Lower lobe of right lung (tissue), 2 donors: ENCODE measurements at places on chromosomes 6 and 20.

GRCh38 chr20:39019805-39020325, 57.7 kb downstream of the DHX35 start:
- no peaks in the 10 kb centered on the region for H3K27me3 ChIP-seq
- no peak for DNase-seq
- no peak overlapping the region for H3K27ac ChIP-seq
- no peak overlapping the region for H3K4me3 ChIP-seq
- peaks cover 85% of the 10 kb centered on the region for H3K36me3 ChIP-seq

GRCh38 chr6:126086560-126086959, 100.2 kb downstream of the TRMT11 start:
- no peaks in the 10 kb centered on the region for H3K36me3 ChIP-seq
- H3K4me3 ChIP-seq: no peak overlapping the region
- H3K27me3 ChIP-seq: no peaks in the 10 kb centered on the region
- no peak overlapping the region for H3K27ac ChIP-seq

DNA sequence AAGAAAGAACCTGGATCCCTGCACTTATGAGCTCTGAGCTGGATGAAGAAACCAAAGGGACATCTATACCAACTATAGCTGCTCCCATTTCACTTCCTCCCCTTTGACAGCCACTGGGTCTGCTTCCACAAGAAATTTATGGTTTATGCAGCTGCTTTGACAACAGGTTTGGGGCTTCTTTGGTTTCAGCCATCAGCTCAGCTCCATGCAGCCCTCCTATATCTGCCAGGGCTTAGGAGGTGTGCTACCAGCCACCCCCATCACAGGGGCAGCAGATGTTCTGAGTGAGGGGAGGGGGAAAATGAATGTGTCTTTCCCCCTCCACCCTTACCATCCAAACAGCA, 29.2 kb upstream of the PKHD1 start:
- DNase-seq: no peak
- no peak overlapping the region for H3K27ac ChIP-seq
- no peak overlapping the region for H3K4me3 ChIP-seq
- no peaks in the 10 kb centered on the region for H3K36me3 ChIP-seq

GRCh38 chr6:112651239-112651638, 304.1 kb downstream of the RFPL4B start:
- no peaks in the 10 kb centered on the region for H3K36me3 ChIP-seq
- DNase-seq: no peak
- H3K27me3 ChIP-seq: no peaks in the 10 kb centered on the region
- H3K27ac ChIP-seq: no peak overlapping the region

- no peak overlapping the region for H3K4me3 ChIP-seq
- no peak for DNase-seq
- no peaks in the 10 kb centered on the region for H3K27me3 ChIP-seq
- H3K4me1 ChIP-seq: no peaks in the 10 kb centered on the region
- no peaks in the 10 kb centered on the region for H3K36me3 ChIP-seq
Measured at GRCh38 chr6:153623496-153623895, 415.5 kb upstream of the OPRM1 start.

GRCh38 chr6:23692184-23692583, 433.8 kb upstream of the NRSN1 start:
- H3K27me3 ChIP-seq: no peaks in the 10 kb centered on the region
- no peak overlapping the region for H3K4me3 ChIP-seq

DNA sequence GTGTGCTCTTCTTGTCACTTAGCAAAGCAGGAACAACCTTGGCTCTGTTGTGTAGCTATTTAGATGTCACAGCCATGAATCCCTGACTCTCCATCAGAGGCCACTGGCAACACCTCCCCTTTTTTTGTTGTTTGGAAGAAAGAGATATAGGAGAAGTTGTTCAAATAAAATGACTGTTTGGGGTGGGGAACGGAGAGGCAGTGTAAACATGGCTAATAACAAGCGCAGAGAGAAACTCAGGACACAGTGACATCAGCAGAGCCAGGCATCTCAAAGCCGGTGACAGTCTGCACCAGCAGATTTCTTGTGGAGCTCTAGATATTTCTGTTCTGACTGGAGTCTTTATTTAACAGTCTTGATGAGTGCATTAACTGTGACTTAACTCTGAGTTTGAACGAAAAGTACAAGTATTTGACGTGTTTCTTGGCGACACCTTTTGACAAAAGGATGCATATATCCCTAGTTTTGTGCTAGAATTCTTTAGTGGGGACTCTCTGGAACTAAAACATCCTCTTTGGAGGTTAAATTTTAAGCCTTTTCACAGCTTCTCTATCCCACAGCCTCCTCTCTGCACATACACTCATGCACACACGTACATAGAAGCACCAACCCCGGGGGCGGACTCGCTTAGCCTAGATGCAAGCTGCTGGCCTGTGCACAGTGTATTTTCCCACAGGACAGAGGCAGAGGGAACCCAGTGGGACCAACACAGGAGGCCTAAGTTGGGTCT, 53.8 kb downstream of the ADAT2 start:
- DNase-seq: no peak
- H3K36me3 ChIP-seq: no peaks in the 10 kb centered on the region
- peak overlapping the region; percentile 74 for H3K27ac ChIP-seq
- no peaks in the 10 kb centered on the region for H3K27me3 ChIP-seq
- H3K4me1 ChIP-seq: peaks cover 17% of the 10 kb centered on the region

DNA sequence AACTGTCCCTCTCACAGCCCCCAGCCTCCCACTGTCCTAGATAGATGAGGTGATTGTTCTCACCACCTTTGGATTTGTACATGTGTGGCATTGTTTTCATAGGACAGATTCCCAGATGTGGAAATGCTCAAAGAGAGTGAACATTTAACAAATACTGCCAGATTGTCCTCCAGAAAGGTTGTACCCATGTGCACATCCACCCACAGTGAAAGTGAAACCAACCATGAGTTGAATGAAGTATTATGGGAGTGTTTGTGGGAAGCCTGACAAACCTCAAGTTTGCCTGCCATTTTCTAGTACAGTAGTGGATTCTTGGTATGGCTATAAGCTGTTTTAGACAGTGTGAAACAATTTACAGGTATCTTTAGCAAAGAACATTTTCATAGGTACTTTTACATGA, 42.7 kb downstream of the ANKRD6 start:
- H3K4me3 ChIP-seq: no peak overlapping the region
- H3K27ac ChIP-seq: no peak overlapping the region
- no peaks in the 10 kb centered on the region for H3K27me3 ChIP-seq
- no peaks in the 10 kb centered on the region for H3K36me3 ChIP-seq

GRCh38 chr6:122400121-122400450, 634 bp downstream of the HSF2 start:
- peaks cover 12% of the 10 kb centered on the region for H3K4me1 ChIP-seq
- H3K4me3 ChIP-seq: peak overlapping the region; percentile 99
- DNase-seq: no peak
- no peaks in the 10 kb centered on the region for H3K27me3 ChIP-seq
- no peaks in the 10 kb centered on the region for H3K36me3 ChIP-seq

DNA sequence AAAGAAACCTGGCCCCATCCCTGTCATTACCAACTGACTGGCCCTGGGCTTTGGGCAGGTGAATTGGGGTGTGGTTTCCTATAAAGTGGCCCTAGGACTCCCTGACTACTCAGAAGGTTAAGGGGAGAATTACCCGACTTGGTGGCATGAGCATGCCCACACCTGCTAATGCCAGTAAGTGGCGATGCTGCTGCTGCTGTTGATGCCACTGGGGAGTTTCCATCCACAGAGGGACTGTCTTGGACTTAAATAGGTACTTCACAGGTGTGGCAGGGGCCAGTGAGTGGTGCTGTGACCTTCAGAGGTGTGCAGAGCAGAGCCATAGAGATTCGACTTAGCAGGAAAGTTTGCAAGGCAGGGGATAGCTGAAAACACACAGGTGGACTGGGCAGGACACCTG, 32.6 kb upstream of the MDFI start:
- H3K27me3 ChIP-seq: no peaks in the 10 kb centered on the region
- H3K36me3 ChIP-seq: no peaks in the 10 kb centered on the region
- no peak overlapping the region for H3K27ac ChIP-seq
- DNase-seq: no peak

- H3K4me1 ChIP-seq: no peaks in the 10 kb centered on the region
- no peaks in the 10 kb centered on the region for H3K27me3 ChIP-seq
- H3K27ac ChIP-seq: no peak overlapping the region
- H3K4me3 ChIP-seq: no peak overlapping the region
Measured at GRCh38 chr6:110542311-110543024, 66.1 kb upstream of the SLC22A16 start.

- H3K36me3 ChIP-seq: no peaks in the 10 kb centered on the region
- DNase-seq: no peak
- peaks cover 79% of the 10 kb centered on the region for H3K4me1 ChIP-seq
- H3K27ac ChIP-seq: no peak overlapping the region
- H3K4me3 ChIP-seq: no peak overlapping the region
- no peaks in the 10 kb centered on the region for H3K27me3 ChIP-seq
Measured at GRCh38 chr20:49685809-49686208, 27.9 kb downstream of the B4GALT5 start.

DNA sequence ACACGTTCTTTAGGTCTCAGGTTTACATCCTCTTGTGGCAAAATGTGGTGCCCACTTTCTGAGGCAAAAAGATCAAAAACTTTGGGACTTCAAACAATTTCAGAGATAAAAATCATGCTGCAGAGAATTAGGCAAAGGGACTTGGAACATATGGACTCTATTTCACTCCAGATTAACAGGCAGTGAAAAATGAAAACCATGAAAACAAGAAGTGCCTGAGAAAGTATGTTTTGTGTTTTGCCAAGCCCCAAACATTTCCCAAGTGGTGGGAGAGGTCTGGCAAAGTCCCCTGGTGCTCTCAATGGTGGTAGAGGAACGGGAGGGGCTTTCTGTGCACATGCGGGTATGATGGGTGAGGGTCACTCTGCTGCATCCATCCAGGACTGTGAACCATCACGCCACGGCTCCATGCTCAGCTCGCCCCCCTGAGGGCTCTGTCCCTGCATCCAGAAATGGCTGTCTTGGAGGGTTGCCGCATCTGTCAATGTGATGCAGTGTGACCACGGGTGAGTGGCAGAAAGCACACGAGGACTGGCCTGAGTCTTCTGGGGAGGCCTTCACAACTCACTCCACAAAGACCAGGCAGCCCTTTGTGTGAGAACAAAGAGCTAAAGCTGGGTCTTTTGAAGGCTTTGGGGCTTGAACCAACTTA, 43.2 kb upstream of the TBC1D7 start:
- H3K36me3 ChIP-seq: no peaks in the 10 kb centered on the region
- no peak overlapping the region for H3K27ac ChIP-seq
- H3K27me3 ChIP-seq: no peaks in the 10 kb centered on the region
- H3K4me1 ChIP-seq: peaks cover 23% of the 10 kb centered on the region

GRCh38 chr20:22456109-22456508, 128.3 kb downstream of the FOXA2 start:
- no peak overlapping the region for H3K27ac ChIP-seq
- H3K27me3 ChIP-seq: no peaks in the 10 kb centered on the region
- DNase-seq: no peak
- H3K4me1 ChIP-seq: no peaks in the 10 kb centered on the region
- H3K4me3 ChIP-seq: no peak overlapping the region
- no peaks in the 10 kb centered on the region for H3K36me3 ChIP-seq

GRCh38 chr6:142945446-142946180, 637 bp upstream of the HIVEP2 start:
- peak overlapping the region; percentile 99 for H3K27ac ChIP-seq
- H3K27me3 ChIP-seq: no peaks in the 10 kb centered on the region
- no peaks in the 10 kb centered on the region for H3K36me3 ChIP-seq

GRCh38 chr6:87742106-87742505, 40.1 kb upstream of the AKIRIN2 start:
- no peaks in the 10 kb centered on the region for H3K4me1 ChIP-seq
- no peak for DNase-seq
- no peak overlapping the region for H3K27ac ChIP-seq

GRCh38 chr20:53201588-53201987, 229.4 kb downstream of the TSHZ2 start:
- no peaks in the 10 kb centered on the region for H3K36me3 ChIP-seq
- H3K4me1 ChIP-seq: no peaks in the 10 kb centered on the region
- no peaks in the 10 kb centered on the region for H3K27me3 ChIP-seq
- H3K27ac ChIP-seq: no peak overlapping the region
- DNase-seq: no peak

GRCh38 chr20:59013031-59013951, 5.9 kb upstream of the TUBB1 start:
- peaks cover 27% of the 10 kb centered on the region for H3K4me1 ChIP-seq
- no peak overlapping the region for H3K27ac ChIP-seq
- H3K27me3 ChIP-seq: no peaks in the 10 kb centered on the region

DNA sequence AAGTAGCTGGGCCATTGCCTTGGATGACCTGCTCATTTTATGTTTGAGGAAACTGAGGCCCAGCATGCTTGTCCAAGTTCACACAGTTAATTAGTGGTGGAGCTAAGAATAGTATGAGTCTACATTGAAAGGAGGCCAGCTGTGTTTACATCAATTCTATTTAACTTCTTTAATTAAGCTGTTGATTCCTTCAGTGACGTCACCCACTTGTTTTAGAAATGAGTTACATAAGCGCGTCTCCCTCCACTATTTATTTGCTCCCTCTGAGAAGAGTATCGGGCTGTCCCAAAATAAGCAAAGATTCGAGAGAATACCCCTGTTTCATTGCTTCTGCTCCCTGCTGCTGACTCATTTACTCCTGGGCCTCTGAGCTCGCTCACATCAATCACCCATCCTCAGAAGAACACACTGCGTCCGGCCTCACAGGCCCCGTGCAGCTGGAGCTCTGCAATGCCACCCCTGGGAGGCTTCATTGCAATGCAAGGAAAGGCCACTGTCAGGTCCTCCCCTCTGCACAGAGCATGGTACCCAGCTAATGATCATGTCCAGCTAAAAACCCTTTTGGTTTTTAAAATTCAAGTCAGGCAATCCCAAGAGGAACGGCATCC, 74.8 kb upstream of the BMP2 start:
- H3K4me1 ChIP-seq: no peaks in the 10 kb centered on the region
- no peak overlapping the region for H3K27ac ChIP-seq

DNA sequence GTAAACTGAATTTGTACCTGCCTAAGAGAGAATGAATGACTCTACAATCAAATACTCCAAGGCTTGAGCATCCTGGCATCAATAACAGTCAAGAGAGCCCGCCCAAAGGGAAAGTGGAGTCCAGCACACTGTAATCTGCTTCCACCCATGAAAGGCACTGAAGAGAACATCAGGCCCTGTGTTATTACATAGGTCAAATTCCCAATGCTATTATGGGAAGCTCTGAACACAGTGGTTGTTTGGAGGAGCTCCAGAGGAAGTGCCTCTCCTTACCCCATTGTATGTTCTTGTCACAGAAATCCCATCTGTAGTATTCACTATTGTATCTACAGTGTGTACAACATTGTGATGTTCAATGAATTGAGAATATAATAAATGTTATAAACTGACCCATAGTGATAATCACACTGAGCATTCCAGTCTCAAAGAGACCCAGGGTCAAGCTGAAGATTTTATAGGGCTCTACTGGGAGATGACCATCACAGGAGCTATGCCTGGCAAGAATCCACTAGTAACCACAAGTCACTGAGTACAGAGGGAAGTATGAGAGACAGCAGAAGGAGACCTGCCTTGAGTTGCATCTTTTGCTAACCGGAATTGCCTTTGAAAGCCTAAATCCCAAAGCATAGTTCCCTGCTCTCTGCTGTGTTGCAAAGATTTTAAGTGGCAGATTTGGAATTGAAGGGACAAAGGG, 446.7 kb downstream of the GJA1 start:
- H3K36me3 ChIP-seq: no peaks in the 10 kb centered on the region
- H3K4me1 ChIP-seq: no peaks in the 10 kb centered on the region
- H3K27ac ChIP-seq: no peak overlapping the region
- H3K27me3 ChIP-seq: no peaks in the 10 kb centered on the region
- no peak overlapping the region for H3K4me3 ChIP-seq

GRCh38 chr6:13272131-13273046, 55.9 kb downstream of the TBC1D7 start:
- peak overlapping the region; percentile 50 for H3K27ac ChIP-seq
- peaks cover 17% of the 10 kb centered on the region for H3K36me3 ChIP-seq
- H3K4me3 ChIP-seq: peak overlapping the region; percentile 38
- H3K27me3 ChIP-seq: no peaks in the 10 kb centered on the region
